ENCODE measurements at places on chromosomes 4 and X. TPM values are rescaled to one million over a fixed set of nuclear protein-coding genes. Genes with fewer than 3 reads are reported as not detected.

The ANTXR2 gene
- total RNA-seq, result 21.6 TPM

The GRXCR1 gene
- not detected for total RNA-seq

DNA sequence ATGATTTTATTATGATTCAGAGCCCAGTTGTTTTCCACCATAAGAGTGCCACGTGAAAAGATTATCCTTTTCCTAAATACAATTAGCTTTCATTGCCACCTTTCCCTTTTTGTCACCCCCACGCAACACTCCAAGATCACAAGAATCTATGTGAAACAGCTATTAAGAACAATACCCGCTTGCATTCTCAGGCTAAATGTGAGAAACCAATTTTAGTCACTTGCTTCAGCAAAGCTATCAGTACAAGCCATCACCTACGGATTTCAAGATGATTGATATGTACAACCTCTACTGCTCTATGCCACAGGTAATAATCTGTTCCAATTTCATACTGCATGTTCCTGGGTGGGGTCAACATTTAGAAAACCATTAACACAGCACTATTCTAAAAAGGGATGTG, 2.5 kb downstream of the ATP11C start:
- no peak for DNase-seq

DNA sequence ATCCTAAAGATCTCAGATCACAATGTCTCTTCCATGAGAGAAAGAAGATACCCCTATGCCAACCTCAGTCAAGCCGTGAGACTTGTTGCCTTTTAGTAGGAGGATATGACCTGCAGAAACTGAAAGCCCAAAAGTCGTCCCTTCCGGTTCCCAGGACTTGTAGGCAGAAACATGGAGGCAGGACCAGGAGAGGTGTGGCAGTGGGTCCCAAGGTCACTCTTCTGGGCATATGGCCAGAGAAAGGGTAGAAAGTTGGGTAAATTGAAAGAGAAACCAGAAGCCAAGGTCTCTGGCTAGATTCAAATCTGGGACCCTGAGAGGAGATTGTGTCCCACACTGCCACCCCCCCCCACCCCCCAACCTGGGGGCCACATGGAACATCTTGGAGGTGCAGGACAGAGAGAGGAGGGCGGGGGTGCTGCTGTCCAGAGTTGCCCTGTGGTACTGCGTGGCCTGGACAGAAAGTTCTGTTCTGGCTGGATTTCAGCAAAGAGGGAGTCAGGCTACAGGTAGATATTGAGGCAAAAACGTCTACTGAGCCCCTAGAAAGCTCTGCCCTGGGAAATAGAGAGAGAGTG, 55.4 kb downstream of the DDX3X start:
- peak; percentile 58 for DNase-seq

- DNase-seq, result peak; percentile 8
These were observed 95.9 kb upstream of the PTPN13 start for GRCh38 chr4:86497980-86498862.

The AFM gene
- not detected for total RNA-seq

DNA sequence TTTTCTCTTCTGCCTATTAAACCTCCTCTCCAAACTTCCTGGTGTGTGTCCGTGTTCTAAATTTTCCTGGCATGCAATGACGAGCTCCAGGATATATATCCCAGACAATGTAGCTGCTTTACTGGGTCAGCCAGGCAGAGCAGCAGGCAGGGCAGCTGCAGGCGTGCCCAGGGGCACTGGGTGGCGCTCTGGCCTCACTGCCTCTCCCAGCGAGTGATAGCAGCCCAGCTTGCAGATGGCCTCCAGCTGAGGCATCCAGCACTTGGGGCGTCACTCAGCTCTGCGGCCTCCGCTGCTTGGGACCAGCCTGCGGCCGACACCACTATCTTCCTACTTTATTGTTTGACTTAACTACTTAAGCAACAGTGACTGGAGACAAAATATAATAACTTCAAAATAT, 23.0 kb upstream of the UBA6 start:
- DNase-seq, result no peak

The HAUS3 gene
- 12.9 TPM for total RNA-seq

The NEXMIF gene
- total RNA-seq, result not detected

The FAM156A gene
- 19.7 TPM for total RNA-seq

The NPY2R gene
- not detected for total RNA-seq

DNA sequence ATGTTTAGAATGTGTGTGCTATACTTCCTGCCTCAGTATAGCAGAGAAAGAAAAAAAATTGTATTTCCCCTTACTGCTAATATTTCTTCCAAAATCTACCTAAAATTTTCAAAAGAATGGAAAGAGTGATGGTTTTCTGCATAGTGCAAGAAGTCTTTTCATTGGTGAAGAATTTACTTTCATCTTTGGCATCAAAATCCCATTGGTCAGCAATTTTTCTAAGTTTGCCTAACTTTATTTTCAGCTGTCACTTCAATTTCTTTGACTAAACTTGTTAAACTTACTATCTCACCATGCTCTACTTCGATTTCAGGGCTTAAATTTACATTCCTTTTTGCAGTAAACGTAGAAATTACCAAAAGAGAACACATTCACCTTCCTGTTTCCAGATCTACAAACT, 44.5 kb upstream of the MAGEB2 start:
- DNase-seq, result no peak

GRCh38 chr4:117996891-117997290, 37.4 kb upstream of the NDST3 start:
- DNase-seq, result no peak

The CT45A1 gene
- total RNA-seq, result not detected

DNA sequence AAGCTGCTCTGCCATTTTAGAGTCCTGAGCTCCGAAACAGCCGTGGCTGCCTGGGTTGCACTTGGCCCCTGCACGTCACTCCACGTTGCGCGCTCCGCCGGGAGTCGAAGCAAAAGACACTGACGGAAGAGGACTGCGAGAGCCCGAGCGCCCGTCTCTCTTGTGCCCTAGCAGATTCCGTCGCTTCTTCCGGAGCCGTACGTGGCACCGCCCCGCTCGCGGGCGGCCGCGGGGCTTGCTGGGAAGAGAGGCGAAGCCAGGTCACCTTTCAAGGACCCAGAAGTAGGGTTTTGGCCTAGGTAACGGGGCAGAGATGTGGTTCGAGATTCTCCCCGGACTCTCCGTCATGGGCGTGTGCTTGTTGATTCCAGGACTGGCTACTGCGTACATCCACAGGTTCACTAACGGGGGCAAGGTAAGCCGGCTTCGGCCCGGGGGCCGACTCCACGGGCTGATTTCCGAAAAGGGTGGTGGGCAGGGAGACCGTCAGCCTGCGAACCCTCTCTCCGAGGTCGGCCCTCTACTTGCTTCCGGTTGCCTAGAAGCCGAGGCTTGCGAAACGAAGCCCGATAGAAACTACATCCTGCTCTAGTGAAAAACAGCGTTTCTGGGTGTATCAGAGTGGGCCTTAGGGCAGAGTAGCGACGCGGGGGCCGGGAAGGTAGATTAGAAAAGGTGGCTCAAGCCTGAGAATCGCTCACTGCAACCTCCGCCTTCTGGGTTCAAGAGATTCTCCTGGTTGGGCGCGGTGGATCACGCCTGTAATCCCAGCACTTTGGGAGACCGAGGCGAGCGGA, at the start of the genes NDUFA1 and RNF113A:
TSS of gene NDUFA1 (plus strand) at position 234 of the 797 bp plus-strand sequence. CDS start at position 314, 80 bp downstream.
TSS of gene RNF113A (minus strand) at position 135 of the 797 bp plus-strand sequence. CDS start at position 15, 120 bp downstream.
- peak; percentile 84 for DNase-seq

- no peak for DNase-seq
These were observed 11.4 kb downstream of the FRAS1 start for GRCh38 chr4:78068481-78068880.

DNA sequence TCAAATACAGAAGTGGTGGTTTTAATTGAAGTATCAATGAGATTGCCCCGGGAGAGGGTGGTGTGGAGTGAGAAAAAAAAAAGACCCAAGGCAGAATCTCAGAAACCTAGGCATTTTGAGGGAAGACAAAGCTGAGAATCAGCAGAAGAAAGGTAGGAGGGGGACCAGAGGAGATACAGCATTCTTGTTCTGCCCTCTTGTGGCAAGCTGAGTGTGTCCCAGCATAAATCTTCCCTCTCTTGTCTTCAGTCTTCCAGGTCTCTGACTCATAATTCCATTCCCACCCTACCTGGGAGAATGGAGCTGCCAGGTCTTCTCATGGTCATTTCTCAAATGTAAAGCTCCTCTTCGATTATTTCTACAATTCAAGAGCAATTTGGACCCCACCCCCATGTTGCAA, 32.7 kb upstream of the MAGED1 start:
- peak; percentile 6 for DNase-seq

DNA sequence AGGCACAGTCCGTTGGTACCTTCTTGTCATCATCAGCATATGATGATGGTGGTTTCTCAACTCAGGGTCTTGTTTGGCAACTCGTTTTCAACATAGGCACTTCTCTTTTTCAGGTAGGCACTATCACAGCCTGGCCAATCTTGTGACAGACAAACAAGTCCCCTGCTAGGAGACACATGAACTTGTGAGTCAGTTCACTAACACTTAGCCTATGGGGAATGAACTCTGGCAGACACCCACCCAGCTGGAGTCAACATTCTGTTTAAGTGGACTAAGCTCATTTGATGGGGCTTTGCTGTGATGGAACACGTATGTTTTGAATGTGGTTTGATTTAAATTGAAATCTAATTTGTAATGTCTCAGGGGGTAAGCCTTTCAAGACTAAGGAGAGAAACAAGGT, 100.7 kb upstream of the MAMLD1 start:
- no peak for DNase-seq

- DNase-seq, result no peak
These were observed 1.3 kb downstream of the CXCL10 start for GRCh38 chr4:76022031-76022430.

- no peak for DNase-seq
These were observed 454.0 kb upstream of the KLHL4 start for GRCh38 chrX:87063642-87064041.

DNA sequence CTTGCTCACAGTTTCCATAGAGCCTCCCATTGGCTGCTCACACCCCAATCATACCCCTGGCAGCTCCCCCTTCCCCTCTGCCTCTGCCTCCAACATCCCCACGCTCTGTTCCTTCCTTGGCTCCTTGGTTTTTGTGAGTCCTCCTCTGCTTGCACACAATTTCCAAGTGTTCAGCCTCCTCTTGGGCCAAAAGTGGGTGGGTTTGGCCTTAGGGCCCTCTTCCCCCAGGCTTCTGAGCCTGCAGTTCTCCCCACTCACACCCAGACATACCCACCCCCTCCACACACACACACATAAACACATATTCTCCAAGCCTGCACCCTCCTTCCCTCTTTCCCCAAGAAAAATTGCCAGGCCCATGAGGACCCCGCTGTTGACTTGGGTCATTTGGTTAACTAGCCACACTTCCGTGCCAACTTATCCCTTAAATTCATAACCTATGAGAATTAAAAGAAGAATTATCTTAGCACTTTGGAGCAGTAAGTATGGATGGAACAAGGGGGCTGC, 4.5 kb downstream of the APLN start:
- DNase-seq, result no peak

The SNX12 gene
- total RNA-seq, result 82.7 TPM

DNA sequence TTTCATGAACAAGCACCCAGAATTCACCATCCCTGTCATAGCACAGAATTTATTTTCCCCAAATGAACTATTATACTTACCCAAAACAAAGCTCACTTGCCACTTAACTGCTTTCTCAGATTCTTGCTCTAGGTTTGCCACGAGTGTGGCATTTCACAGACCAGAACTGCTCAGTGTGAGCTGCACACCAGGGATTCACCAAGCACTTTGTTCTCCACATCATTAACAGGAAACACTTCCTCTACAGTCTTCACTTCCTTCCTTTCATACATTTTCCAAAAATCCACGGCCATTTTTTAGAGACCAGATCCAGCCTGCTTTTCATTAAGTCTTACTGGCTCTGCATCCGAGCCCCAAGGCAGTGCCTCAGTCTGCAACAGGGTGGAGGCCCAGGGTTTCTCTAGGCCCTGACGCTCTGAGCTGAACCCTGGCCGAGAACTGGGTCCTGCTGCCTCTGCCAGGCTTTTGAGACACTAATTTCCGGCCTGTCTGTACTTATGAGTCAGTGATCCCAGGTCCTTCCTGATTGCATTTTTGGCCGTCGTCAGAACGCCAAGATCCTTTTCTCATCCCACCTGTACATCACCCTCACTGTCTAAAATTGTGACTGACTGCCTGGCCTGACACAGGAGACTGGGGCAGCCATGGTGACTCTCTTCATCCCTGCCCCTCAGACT, 67.6 kb upstream of the MTNR1A start:
- no peak for DNase-seq

The DCHS2 gene
- total RNA-seq, result 0.07 TPM

The EMD gene
- 75.1 TPM for total RNA-seq

- DNase-seq, result no peak
These were observed 221.2 kb downstream of the PPP4R3C start for GRCh38 chrX:27241981-27242380.

The PIGA gene
- total RNA-seq, result 41.5 TPM

The AMER1 gene
- 6.7 TPM for total RNA-seq

- DNase-seq, result no peak
These were observed 16.9 kb downstream of the FNIP2 start for GRCh38 chr4:158785718-158786117.

GRCh38 chrX:1500701-1501624, 36.0 kb downstream of the P2RY8 start:
- no peak for DNase-seq
